Left hindlimb (tissue), 1 donor: ENCODE measurements at places on chromosomes 16 and 17.

DNA sequence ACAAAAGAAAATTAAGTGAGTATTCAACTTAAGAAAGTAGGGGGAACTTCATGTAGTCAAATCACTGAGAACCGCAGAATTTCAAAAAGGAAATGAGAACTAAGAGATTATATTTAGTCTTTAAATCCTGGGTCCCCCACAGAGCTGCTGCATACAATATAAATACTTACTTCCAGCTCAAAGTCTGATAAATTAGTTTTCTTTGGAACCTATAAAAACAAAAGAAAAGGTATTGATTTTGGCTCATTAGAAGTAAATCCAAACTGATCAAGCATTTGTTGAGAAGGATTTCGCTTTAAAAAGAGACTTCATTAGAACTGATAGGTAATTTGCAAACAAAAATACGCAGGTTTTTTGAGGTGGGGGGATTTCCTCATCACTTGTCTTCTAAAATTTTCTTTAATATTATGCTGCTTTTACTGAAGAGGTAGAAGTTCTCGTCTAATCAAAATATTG is 21.9 kb downstream of the PARN start:
- no peak for DNase-seq

- no peak for DNase-seq
Observed at GRCh38 chr16:87951552-87952538, 611 bp downstream of the BANP start.

- peak; percentile 30 for DNase-seq
Observed at GRCh38 chr17:40548982-40549685, 16.1 kb downstream of the CCR7 start.

DNA sequence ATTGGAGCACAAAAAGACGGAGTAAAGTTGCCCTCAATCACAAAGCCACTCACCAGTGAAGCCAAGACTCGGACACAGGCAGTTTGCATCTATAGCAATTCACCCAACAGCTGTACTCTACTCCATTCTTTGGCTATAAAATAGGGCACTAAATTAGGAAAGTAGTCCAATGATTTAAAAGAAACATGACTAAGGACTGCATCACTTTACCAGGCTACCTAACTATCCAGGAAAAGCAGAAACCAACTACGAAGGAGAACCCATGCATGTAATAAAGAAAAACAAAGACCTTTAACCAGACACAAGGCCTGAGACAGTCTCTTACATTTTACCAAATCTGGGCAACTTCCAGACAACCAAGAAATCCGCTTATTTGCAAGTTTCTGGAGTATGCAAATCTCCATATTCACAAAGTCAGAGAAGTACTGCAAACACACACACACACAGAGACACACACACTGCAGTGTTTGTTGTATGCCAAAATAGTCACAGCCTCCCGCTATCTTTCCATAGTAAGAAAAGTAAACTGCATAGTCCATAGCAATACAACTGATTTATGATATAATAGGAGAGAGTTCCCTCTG is 59.8 kb downstream of the CDH11 start:
- no peak for DNase-seq

DNA sequence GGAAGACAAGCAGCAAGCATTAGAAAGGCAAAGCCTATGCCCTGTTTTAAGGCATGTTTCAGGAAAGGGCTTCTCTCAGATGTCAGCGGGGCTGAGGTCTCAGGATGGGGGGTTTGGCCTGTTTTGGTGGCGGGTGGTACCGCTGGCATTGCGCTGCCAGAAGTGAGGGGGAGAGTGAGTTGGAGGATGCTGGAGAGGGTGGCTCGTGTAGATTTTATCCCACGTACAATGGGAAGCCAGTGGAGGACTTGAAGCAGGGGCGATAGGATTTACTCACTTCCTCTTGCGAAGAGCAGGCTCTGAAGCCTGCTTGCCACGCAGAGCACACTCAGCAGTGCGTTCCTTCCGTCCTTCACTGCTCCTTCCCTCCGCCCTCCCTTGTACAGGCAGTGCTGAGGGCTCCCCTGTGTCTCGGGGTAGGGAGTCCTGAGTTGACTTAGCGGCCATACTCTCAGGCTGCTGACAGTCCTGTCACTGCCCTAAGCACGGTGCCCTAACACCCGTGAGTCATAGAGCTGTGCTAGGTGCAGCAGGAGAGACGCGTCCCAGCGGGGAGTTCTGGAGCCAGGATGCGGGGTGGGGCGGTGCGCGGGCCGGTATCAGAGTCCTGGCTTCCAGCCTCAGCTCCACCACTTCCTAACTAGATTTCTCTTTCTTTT is 113.1 kb downstream of the SNX29 start:
- DNase-seq: no peak

- no peak for DNase-seq
Observed at GRCh38 chr17:10109146-10109545, 89.3 kb downstream of the GAS7 start.

DNA sequence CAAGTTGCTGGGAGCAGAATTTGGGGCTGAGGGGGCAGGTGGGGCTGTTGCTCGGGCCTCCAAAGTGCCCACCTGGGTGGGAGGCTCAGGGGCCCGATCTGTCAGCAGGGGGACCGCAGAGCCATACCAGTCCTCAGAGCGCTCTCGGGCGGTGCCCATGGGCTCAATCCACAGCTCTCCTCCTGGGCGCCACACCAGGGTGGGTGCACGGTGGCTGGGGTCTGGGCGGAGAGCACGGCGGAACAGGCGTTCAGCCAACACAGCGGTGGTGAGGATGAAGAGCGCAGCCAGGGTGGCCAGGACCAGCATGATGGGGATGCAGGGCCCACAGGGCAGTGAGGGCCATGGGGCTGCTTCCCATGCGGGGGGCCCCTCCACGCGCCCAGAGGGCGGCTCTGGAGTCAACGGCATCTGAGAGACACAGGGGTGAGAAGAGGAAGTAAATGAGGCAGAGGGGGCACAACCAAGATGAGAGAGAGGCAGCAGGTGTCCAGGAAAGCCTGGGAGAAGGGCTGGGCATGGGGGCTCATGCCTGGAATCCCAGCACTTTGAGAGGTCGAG is 1.2 kb downstream of the C16orf54 start:
- DNase-seq: no peak

GRCh38 chr16:30351586-30352419 is 3.3 kb downstream of the CD2BP2 start:
- DNase-seq: no peak
